ENCODE measurements at places on chromosomes 11 and 22.

GRCh38 chr22:30196880-30197336 is 49.7 kb downstream of the LIF start:
- DNase-seq = no peak

DNA sequence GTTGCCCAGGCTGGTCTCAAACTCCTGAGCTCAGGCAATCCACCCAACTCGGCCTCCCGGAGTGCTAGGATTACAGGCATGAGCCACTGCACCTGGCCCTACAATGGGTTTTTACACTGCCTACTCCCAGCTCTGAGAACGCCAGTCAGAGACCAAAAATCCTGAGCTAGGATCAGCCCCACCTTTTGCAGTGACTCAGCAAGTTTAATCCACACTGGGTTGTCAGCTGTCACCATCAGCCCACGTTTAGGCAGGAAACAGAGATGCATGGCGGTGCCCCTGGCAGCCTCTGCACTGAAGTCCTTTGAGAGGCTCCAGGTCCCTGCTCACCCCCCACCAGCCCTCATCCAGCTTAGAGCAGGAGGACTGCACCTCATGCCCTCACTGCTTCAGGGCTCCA is 117.6 kb downstream of the ARHGAP8 start:
- no peak for DNase-seq

DNA sequence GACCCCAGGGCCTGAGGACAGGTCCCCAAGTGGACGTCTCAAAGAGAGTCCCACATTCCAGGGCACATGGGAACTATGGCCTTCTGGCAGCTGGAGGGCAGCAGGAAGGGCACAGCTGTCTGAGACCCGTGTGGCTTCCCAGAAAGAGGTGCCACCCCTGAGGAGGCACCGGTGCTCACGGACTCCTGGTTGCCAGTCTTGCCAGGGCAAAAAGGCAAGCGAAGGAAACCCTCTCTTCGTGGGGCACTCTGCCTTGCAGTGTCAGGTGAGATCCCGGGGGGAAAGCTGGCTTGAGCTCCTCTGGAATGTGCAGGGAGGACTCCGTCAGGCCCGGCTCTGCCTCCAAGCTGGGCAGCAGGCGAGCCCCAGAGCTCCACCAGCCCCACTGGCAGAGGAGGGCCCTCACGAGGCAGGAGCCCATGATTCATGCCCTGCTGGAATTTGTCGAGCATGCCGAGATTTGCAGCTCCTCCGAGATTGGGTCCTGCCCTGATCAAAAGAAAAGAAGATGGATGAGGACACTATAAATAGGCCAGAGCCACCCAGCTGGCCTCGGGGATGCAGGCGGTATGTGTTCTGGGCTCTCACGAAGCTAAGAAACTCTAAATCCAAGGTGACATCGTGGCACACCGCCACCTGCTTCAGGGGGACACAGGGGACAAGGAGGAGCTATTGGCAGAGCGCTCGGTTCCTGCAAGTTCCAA is 9.9 kb upstream of the CELSR1 start:
- no peak for DNase-seq

GRCh38 chr11:125807909-125808308 is 20.0 kb downstream of the PATE3 start:
- no peak for DNase-seq

GRCh38 chr11:70174547-70175235 is 28.4 kb upstream of the FADD start:
- no peak for DNase-seq

DNA sequence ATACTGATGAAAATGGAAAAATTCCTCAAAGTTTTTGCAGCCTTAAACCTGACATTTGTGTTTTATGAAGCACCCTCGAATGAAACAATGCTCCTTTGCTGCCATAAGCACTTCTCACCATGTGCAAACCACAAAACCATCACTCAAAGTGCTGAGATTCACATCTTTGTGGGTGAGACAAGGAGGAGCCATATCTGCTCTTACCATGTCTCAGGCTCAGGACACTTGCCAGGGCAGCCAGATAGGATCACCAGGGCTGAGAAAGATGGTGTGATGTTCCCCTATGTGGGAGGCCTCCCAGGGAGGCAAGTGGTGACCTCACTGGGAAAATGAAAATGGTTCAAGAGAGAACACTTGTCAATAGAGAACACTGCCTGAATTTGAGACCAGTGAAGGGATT is 120.4 kb downstream of the CCDC34 start:
- DNase-seq = no peak

DNA sequence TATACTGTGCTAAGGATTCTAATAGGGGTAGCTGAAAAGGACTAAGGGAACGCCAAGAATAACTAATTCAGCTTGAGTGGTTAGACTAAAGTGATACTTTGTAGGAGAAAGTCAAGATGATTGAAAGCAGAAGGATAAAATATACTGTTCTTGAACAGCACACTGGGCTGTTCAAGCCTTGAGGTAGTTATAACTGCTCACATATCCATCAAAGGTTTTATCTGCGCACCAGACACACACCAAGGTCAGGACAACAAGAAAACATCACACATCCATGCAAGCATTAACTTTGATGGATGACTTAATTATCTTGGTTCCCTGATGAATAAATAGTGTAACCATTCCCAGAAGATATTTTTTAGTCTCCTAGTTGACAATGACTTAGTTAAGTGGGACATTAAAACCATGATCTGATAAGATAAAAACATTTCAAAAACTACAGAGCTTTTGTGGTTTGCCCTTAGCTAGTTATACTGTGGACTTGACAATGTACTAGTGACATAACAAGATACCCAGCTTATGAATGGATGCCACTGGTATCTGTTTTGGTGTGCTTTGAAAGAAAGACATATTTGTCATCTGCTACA is 728.9 kb downstream of the JRKL start:
- no peak for DNase-seq

DNA sequence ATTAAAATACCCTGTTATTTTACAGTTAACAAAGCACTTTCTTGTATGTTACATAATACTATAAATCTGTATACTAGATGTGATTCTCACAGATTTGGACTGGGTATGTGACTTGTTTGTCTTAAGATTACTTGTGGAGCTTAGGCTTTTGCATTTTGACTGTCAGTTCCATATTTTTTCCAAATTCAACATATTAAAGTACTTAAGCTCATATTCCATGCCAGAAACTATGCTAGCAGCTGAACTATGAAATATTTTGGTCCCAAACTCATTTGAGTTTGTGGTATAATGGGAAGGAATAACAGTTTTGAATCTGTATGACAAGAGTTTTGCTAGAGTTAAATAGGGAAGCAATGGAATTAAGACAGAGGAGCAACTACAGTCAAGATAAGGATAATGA is 841.4 kb downstream of the JRKL start:
- no peak for DNase-seq

GRCh38 chr11:118415739-118416068 is 14.3 kb downstream of the ATP5MG start:
- DNase-seq = no peak

GRCh38 chr22:17548010-17548755 is 15.1 kb upstream of the SLC25A18 start:
- DNase-seq = no peak

DNA sequence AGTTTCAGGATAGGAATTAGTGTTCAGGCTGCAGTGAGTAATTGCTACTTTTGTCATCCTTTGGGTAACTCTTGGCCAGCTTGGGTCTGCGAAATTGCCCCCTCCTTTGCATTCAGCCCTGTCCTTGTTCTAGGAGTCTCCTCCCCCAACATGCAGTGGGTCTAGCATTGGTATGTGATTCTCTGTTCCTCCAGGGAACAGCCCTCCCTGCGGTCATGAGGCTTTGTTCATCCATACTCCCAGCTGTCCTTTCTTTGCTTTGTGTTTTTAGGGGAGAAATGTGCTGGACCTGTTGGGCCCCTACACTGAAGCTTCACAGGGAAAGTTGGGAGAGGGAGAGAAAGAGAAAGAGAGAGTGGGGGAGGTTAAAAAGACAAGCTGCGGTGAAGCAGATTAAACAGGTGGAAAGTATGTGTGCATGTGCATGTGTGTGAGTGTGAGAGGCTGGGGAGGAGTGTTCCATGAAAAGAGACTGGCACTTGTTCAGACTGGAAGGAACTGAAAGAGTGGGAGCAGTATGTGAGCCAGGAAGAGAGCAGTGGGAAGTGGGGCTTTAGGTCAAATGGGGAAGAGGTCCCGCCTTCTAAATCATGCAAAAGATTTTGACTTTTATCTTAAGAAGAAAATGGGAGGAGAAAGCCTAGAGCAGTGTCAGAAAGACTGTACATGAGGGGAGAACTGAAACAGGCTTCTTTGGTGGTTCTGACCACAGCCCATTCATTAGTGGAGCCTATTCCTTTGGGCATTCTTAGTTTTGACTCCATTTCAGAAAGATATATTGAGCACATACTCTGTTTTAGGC is 17.9 kb upstream of the SESN3 start:
- DNase-seq = no peak

DNA sequence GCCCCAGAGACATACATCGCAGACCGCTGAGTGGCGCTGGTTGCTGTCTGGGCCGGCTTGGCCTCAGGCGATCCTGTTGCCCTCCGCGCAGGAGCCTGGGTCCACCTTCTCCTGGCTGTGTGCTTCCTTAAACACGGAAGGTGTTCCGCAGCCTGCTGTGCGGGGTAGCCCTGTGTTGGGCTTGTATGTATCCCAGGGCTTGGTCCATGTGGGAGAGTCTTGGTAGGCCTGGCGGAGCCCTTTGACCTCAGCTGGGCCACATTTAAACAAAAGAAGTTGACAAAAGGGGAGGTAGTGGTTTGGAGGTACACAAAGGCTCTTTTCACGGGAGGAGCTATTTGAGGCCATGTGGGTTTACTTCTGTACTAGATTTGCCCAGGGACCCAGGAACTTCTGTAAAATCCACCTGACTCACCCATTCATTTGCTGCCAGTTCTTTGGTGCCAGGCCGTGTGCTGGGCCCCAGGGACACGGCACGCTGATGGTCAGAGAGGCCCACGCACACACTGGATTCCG is 11.0 kb upstream of the GRAMD4 start:
- DNase-seq = no peak

GRCh38 chr11:15495462-15495861 is 380.7 kb downstream of the INSC start:
- no peak for DNase-seq

DNA sequence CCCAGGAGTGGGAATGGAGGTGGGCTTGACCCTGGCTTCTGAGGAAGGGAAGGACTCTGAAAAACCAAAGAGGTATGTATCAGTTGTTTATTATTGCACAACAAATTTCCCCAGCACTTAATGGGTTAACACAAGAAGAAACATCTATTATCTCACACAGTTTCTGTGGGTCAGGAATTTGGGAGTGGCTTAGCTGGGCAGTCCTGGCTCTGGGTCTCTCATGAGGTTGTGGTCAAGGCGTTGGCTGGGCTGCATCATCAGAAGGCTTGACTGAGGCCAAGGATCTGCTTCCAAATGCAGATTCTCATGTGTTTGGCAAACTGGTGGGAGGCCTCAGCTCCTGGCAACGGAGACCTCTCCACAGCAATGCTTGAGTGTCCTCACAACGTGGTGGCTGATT is 17.5 kb upstream of the SMIM38 start:
- no peak for DNase-seq

GRCh38 chr11:71474771-71475483 is 21.9 kb downstream of the NADSYN1 start:
- DNase-seq = no peak

DNA sequence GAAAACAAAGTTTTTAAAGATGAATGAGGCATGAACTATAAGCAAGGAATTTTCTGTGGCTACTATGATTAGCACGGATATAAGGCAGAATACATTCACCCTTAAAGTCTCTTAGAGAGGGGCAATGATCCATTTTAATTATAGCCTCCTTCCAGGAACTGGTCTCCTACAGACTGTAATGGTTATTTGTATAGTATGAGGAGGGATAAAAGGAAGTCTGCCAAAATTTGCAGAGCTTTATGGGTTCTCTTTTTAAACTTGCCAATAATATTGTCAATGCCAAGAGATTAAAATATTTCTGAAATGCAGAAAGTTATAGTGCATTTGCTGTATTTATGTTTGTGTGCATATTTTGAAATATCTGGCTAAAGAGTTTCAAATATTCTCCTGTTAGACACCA is 271.4 kb upstream of the LUZP2 start:
- no peak for DNase-seq

DNA sequence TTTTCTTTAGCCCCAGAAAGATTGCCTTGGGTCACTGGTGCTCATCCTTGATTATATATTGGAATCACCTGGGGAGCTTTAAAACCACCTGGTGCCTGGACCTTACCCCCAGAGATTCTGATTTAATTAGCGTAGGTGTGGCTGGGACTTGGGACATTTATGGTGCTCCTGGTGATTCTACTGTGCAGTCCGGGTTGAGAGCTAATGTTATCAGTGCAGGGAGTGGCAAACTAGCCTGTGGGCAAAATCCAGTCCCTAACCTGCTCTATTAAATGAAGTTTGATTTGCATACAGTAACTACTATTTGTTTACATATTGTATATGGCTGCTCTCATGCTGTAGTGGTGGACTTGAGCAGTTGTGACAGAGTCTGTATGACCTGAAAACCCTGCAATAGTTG is 134.0 kb upstream of the SORL1-AS1 start:
- DNase-seq = no peak

- no peak for DNase-seq
Observed at GRCh38 chr11:107583629-107584195, 7.2 kb upstream of the ELMOD1 start.

DNA sequence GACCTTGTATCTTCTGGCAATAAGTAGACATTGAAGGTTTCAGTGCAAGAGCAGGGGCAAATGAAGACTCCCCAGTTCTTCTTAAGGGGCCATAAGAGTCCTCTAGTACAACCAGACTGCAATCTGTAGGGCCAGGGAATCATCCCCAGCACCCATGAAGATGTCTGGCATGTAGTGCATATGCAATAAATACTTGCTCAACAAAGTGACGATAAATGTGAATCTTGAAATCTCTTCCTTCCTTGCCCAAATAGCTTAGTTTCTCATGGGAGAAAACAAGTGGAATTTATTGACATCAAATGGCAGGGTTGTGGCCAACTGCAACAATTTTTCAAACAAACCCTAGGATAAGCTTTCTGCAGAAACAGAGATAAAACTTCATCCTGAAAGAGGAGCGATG is 107.6 kb downstream of the ABTB2 start:
- no peak for DNase-seq

- no peak for DNase-seq
Observed at GRCh38 chr11:62142921-62143320, 19.1 kb downstream of the INCENP start.

DNA sequence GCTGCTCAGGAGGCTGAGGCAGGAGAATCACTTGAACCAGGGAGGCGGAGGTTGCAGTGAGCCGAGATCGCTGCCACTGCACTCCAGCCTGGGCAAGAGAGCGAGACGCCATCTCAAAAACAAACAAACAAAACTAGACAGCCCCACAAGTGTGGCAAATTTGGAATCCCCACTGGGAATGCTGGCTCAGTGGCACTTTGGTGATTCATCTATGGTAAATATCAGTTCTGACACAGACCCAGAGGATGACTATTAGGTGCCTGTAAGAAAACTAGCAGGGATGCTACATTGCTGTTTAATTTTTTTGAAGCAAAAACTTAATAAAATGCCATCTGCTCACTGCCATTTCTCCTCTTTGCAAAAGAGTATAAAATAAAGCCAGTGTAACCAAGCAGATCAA is 107.9 kb downstream of the NAT10 start:
- no peak for DNase-seq

GRCh38 chr11:2447951-2448650 is 3.3 kb downstream of the KCNQ1 start:
- DNase-seq = no peak

Measured in esophagus squamous epithelium (tissue), 5 donors.